Gastrocnemius medialis (tissue), 4 donors: ENCODE measurements at places on chromosomes 2 and 18. TPM values are rescaled to one million over a fixed set of nuclear protein-coding genes. Genes with fewer than 3 reads are reported as not detected.

Gene SLC11A1
- total RNA-seq, result 3.7 TPM

Gene SLC30A3
- not detected for total RNA-seq

Gene PGAP1
- 3.7 TPM for total RNA-seq

Gene ERICH2
- not detected for total RNA-seq

Gene TGFA
- not detected for total RNA-seq

Gene TMEM18
- total RNA-seq, result 26.1 TPM

Gene C2orf15
- total RNA-seq, result not detected

Gene FLACC1
- 1.4 TPM for total RNA-seq

Gene SULT1C4
- 0.61 TPM for total RNA-seq

Gene KIAA2012
- not detected for total RNA-seq

Gene SLC4A5
- 0.69 TPM for total RNA-seq

Gene CRYGD
- not detected for total RNA-seq

Gene MYO7B
- total RNA-seq, result 0.83 TPM

Gene MPHOSPH10
- total RNA-seq, result 27.8 TPM

Gene MDH1B
- 1.6 TPM for total RNA-seq

Gene TSPYL6
- not detected for total RNA-seq

Gene NT5DC4
- total RNA-seq, result not detected

Gene SCN7A
- total RNA-seq, result 6.0 TPM

Gene CAPN14
- total RNA-seq, result not detected

Gene PROKR1
- not detected for total RNA-seq

Gene ARHGAP15
- not detected for total RNA-seq

Gene ACTR2
- total RNA-seq, result 35.8 TPM

Gene MGAT5
- 3.0 TPM for total RNA-seq

Gene HRH4
- total RNA-seq, result not detected

Gene SIGLEC15
- total RNA-seq, result not detected

Gene MEIS1
- 2.5 TPM for total RNA-seq

Gene GPD2
- 63.9 TPM for total RNA-seq

Gene CREG2
- not detected for total RNA-seq

Gene GLS
- 17.2 TPM for total RNA-seq

Gene GKN2
- total RNA-seq, result not detected

Gene PLCD4
- 36.2 TPM for total RNA-seq

Gene LRRC30
- 6.0 TPM for total RNA-seq

Gene SCYGR8
- not detected for total RNA-seq

Gene TAF4B
- 7.9 TPM for total RNA-seq

Gene C2orf72
- 0.10 TPM for total RNA-seq

Gene OTOF
- not detected for total RNA-seq

Gene ADAM23
- total RNA-seq, result 2.4 TPM

Gene DTNA
- total RNA-seq, result 38.6 TPM

Gene EFHD1
- total RNA-seq, result 14.3 TPM

Gene PPM1G
- total RNA-seq, result 89.6 TPM

Gene MAB21L4
- total RNA-seq, result not detected

Gene GCKR
- not detected for total RNA-seq

Gene SERPINB11
- not detected for total RNA-seq

Gene LHCGR
- total RNA-seq, result not detected

Gene HIBCH
- total RNA-seq, result 9.0 TPM

Gene GAL3ST2
- total RNA-seq, result not detected
